ENCODE measurements at places on chromosomes 12 and 14.

DNA sequence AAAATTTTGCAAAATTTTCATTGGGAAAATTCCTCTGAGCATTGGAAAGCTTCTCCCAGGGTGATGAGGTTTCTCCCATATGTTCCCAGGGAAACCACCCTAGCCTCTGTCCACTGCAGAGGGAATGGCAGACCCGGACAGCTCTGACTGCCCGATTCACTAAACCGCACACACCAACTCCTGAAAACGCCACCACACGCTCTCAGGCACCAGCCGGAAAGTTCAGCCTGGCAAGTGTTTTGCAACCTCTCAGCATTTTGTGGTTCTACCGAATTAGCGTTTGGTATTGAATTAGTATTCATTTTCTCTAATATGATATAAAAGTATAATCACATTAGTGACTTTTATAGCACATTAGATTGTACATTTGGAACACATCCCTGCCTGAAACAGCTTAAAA lies 213.4 kb downstream of the PHETA1 start:
- no peak for DNase-seq

GRCh38 chr12:110704750-110705149 lies 15.8 kb upstream of the HVCN1 start:
- DNase-seq: peak; percentile 43

- DNase-seq: no peak
These were observed 36.0 kb downstream of the DHRS2 start for GRCh38 chr14:23672200-23672599.

DNA sequence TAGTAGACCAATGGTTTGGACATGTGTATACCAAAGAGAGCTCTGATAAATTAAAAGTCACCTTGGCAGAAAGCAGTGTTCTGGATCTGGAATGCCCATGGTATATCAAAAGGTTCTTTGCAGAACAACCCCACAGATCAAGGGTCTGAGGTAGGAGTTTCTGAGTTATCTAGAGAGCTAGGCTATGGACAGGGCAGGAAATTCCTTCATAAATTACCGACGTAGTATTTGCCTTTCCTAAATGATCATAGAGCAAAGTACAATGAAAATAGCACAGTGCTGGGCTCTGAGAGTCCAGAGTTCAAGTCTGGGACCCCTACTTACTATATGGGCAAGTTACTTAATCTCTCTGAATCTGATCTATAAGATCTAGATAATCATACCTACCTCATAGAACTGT lies 35.3 kb upstream of the PELI2 start:
- DNase-seq: no peak

- no peak for DNase-seq
These were observed 88.6 kb downstream of the DDHD1 start for GRCh38 chr14:53064475-53064874.

DNA sequence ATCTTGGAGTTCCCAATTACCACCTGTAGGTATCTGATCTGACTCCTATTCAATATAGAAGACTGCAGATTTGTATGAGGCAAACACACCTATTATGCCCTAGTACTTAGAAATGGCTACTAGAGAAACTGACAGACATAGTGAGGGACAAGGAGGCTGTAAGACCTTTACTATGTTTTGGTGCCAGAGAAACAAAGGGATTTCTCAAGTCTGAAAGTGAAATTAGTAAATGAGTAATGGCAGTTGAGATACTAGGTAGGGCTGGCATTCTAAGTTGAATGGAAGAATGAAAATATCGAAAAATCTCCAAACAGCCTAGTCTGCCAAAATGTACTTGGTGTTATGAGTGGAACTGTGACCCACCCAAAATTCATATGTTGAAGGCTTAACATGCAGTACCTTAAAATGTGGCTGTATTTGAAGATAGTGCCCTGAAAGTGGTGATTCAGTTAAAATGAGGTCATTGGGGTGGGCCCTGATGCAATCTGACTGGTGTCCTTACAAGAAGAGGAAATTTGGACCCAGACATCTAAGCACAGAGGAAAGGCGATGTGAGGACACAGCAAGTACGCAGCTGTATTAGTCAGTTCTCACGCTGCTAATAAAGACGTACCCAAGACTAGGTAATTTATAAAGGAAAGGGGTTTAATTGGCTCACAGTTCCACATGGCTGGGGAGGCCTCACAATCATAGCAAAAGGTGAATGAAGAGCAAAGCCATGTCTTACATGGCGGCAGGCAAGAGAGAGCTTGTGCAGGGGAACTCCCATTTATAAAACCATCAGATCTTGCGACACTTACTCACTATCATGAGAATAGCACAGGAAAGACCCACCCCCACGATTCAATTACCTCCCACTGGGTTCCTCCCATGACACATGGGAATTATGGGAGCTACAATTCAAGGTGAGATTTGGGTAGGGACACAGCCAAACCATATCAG lies 127.0 kb downstream of the APAF1 start:
- DNase-seq: no peak

- DNase-seq: no peak
These were observed 60.0 kb downstream of the NCOR2 start for GRCh38 chr12:124507188-124508109.

DNA sequence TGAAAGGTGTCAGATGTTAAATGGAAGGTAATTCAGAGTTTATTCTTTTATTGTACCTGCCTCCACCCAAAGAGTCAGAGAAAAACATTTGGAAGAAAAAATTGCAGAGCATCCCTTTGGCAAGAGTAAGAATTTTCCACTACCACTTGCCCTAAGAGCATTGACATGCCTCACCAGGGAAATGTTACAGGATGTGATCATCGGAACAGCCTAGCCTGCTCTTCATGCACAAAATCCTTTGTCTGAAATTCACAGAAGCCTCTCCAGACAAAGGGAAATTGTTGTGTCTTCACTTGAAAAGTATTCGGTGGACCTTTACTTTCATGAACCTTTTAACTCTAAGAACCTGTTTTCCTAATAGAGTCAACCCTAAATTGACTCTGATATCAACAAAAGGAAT lies 36.9 kb downstream of the ATP2A2 start:
- DNase-seq: no peak

- DNase-seq: no peak
These were observed 12.7 kb upstream of the HDAC7 start for GRCh38 chr12:47832263-47832933.

DNA sequence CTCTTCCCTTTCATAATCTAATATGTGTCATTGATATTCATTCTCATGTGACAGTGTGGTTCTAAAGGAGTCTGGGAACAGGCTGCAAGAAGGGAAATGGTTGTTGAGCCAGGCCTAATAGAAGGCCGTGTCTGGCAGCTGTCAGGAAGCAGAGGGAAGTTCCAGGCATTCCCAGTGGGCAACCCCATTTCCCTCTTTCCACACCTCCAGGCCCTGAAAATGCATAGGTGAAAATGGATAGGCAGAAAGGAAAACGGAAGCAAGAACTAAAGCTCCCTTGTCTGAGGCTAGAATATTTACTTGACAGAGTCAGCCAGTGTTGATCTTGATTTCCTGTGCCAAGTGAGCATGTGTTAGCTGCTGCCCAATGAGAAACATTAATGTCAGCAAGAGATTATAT lies 97.7 kb downstream of the PPM1A start:
- peak; percentile 47 for DNase-seq

DNA sequence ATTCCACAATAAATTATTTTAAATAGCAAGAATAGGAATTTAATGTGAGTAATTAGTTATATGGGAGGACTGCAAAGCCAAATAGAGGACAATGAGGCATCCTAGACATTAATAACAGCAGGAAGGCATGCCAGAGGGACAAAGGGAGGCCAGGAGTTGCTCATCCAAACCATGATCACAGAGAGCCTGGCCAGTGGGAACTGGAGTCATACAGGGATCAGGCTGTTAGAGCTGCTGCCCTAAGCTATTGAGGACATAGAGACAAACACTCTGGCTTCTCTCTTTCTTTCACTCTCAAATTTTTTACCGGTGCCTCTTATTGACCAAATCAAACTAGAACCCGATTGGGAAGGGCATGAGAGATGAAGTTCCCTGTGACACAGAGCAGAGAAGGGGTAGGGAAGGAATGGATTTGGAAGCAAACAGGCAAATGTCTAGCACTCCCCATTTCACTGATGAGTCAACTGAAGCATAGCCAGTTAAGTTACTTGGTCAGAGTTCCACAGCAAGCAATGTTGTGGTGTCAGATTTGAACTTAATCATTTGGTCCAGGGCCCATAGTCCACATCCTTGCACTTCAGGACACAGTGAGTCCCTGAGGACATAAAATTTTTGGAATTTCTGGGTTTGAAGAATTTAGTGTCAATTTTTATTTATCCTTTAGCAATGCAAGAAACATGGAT lies 17.9 kb upstream of the CFAP54 start:
- no peak for DNase-seq

- DNase-seq: peak; percentile 41
These were observed at the start of gene DENND5B for GRCh38 chr12:31590642-31591379. TSS of gene DENND5B (minus strand) at chr12:31591136. CDS start at chr12:31590832, 304 bp downstream.

DNA sequence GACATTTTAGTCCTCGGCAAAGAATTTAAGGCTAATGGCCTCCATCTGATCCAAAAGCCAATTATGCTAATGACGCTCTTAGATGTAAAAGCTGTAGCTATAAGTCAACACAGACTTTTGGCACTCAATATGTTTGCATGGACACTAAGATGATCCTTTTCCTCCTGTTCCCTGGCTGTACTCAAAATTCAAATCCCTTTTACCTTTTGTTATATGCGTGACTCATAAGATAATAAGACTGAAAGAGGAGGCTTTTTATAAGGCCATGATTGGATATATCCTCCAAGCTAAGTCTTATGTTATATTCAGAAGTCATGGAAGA lies 89.8 kb downstream of the PDZRN4 start:
- peak; percentile 55 for DNase-seq

DNA sequence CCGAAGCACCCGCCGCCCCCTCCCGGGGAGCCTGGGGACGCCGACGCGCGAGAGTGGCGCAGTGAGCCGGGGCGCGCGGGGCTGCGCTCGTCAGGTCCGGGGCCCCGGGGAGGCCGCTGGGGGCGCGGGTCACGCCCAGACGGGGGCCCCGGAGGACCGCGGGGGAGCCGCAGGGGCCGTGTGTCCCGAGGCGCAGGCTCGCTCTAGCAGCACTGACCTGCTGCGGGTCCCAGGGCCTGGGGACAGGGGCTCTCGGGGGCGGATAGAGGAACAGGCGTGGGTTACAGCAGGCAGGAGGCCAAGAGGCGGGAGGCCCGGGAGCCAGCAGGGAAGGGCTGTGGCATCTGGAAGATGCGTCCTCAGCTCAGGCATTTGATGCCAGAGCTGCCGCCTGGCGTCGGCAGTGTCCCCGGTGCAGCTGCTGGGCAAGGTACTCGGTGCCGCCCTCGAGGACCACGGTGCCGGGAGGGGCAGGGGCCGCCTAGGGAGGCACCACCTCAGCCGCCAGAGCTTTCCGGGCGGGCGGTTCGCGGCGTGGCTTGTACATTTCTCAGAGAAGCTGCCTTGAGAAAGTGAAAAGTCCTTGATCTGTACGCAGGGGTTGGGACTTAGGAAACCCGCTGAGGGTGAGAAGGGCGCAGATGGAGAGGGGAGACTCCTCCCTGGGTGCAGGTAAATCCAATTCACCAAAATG lies 1.2 kb downstream of the WNT5B start:
- no peak for DNase-seq

- DNase-seq: peak; percentile 96
These were observed 13.7 kb downstream of the KRT71 start for GRCh38 chr12:52539083-52539820.

GRCh38 chr12:93000026-93000425 lies 70.9 kb upstream of the EEA1 start:
- DNase-seq: no peak

- no peak for DNase-seq
These were observed 37.6 kb downstream of the CORO1C start for GRCh38 chr12:108693751-108694150.

- no peak for DNase-seq
These were observed 565 bp upstream of the KLHL42 start for GRCh38 chr12:27779416-27779919.

DNA sequence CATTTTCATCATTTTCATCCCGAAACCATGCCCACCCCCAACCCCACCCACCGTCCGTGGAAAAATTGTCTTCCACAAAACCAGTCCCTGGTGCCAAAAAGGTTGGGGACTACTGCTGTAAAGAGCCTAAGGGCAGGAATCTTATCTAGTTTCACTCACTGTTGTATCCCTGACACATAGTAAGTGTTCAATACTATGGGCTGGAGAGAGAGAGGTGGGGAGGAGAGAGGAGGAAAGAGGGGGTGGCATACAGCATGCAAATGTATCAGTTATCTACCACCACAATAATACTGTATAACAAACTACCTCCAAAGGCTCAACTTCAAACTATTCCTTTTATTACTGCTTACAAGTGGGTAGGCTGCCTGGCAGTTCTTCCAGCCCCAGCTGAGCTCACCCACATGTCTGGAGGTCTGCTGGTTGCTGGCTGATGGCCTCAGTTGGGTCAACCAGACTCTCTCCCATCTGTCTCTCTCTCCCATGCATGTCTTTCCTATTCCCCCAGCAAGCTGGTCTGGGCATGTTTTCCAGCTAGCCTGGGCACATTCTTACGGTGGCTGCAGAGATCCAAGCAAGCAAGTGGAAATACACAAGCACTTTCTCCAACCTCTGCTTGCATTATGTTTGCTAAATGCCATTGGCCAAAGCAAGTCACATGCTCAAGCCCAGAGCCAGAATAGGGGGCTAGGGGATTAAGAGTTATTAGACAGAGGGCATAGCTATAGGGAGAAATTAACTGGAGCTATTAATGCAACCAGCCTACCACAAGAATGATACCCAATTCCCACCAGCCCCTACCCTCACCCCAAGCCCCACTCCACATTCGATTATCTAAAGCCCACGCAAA lies 31.6 kb upstream of the FICD start:
- no peak for DNase-seq

DNA sequence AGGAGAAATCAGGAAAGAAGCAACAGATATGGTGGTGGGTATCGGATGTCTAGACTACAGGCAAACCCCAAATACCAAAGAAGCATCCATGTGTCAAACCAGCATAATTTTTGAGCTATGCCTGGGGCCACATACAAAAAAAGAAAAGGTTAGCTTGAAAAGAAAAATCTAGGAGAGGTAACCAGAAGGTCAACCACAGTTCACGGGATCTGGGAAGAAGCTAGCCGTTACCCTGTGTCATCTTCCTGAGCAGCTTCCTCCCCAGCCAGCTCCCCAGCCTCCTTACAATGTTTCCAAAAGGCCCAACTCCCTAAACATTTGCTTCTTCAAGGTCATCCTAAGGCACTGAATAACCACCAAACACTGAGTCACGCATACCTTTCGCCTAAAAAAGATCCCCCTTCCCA lies 3.1 kb downstream of the SINHCAF start:
- no peak for DNase-seq

DNA sequence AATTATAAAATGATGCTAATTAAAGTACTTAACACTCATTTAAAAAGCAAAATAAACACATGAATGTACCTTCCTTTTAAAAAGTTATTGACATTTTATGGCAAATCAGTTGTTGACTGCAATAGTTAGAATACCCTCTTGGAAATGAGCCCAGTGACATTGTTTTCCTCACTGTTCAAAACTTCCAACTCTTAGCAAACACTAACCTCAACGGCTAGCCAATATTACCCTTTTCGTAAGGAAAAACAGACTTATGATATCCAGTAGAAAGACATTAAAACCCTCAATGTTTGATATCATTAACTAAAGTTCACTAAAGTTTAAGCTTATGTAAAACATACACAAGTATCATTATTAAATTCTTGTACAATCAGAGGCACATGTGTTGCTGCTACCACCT lies 83.6 kb downstream of the EPS8 start:
- DNase-seq: no peak

GRCh38 chr14:92315050-92315805 lies 7.7 kb upstream of the SLC24A4 start:
- DNase-seq: no peak

- DNase-seq: peak; percentile 95
These were observed 50.5 kb upstream of the HIF1A start for GRCh38 chr14:61644834-61645233.

Data from NCI-H2029 treated with DMSO at 0.1 percent for 48 hours (cell line).